ENCODE measurements at places on chromosomes 13 and 19.
A peak's percentile ranks its signal among the peaks of the same experiment; 100 is the strongest.

- peak; percentile 93 for DNase-seq
Observed at GRCh38 chr19:46614114-46614722, 10.7 kb downstream of the PTGIR start.

GRCh38 chr13:28532388-28533124 is 37.6 kb upstream of the FLT1 start:
- no peak for DNase-seq

GRCh38 chr19:4372165-4373012 is 28.0 kb downstream of the SH3GL1 start:
- no peak for DNase-seq

DNA sequence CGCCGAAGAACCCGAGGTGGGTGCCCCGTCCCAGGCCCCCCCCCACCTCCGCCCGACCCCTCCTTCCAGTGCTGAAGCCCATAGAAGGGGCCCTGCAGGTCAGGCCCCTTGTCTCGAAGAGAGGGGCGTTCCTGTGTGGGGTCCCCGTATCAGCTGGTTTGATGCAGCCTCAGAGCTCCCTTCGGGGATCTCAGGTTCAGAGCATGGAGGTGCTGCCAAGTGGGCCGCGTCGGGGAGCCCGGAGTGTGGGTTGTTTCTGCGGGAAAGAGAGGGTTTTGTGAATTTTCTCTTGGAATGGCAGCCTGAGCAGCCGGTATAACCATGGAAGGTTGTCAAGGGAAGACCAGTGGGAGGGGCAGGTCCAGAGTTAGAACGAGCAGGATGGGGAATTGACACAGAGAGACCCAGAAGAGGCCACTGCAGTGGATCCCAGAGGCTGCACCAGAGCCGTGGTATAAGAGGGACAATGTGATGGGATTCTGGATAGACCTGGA is 384 bp downstream of the TRAPPC2B start:
- DNase-seq: peak; percentile 3

DNA sequence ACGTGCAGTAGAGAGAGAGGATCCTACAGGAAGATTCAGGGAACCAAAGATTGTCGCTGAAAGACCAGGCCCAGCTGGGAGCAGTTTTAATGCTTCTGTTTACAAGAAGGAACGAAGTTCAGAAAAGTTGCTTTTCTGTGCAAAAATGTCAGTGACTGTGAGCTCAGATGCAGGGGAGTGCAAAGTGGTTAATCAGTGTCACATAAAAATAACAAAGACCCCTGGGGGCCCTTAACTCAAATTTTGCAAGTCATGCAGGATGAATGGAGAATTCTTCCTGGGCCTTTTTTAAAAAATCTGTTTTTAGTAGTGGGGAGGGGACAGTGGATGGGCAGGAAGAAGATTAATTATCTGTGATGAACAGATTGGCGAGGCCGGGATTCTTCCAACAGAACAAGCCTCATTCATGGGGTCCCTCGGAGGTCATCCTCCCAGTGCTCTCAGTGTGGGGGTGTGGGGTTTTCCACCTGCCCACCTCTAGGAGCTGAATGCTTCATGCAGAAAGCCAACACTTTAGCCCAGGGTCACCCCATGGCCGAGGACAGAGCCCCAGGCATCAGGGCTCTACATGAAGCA is 167.2 kb downstream of the UQCRFS1 start:
- no peak for DNase-seq

DNA sequence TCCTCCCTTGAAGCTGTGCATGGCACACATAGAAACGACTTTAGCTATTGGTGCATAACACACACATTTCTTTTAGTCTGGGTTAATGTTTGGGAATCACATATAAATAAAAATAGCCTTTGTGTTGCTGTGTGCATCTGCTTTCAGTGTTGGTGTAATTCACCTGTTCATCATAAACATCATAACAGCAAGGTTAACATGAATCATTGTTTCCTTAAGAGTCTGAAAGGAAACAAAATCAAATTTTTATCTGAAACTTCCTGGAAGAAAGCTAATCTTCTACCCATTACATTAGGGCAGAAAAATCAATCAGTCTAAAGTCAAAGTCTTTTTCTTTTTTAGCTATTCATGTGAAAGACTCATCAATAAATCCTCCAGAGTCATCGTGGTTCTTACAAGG is 35.0 kb upstream of the TNFSF11 start:
- no peak for DNase-seq

GRCh38 chr19:6343462-6343861 is 10.1 kb upstream of the ACER1 start:
- DNase-seq: no peak

GRCh38 chr13:72160977-72161376 is 294.0 kb upstream of the DACH1 start:
- no peak for DNase-seq

- no peak for DNase-seq
Observed at GRCh38 chr19:56321254-56321988, 6.8 kb upstream of the ZSCAN5A start.

GRCh38 chr19:6076675-6077463 is 33.4 kb downstream of the RFX2 start:
- DNase-seq: peak; percentile 58
